Frontal cortex (tissue), 4 donors: ENCODE measurements at places on chromosomes 3 and 15. TPM values are rescaled to one million over a fixed set of nuclear protein-coding genes. Genes with fewer than 3 reads are reported as not detected.

- no peak for DNase-seq
These were observed 16.3 kb upstream of the ERC2 start for GRCh38 chr3:56484525-56485032.

The NR1I2 gene
- 0.82 TPM for total RNA-seq

- DNase-seq = no peak
These were observed 296.0 kb downstream of the MEX3B start for GRCh38 chr15:81749716-81750375.

DNA sequence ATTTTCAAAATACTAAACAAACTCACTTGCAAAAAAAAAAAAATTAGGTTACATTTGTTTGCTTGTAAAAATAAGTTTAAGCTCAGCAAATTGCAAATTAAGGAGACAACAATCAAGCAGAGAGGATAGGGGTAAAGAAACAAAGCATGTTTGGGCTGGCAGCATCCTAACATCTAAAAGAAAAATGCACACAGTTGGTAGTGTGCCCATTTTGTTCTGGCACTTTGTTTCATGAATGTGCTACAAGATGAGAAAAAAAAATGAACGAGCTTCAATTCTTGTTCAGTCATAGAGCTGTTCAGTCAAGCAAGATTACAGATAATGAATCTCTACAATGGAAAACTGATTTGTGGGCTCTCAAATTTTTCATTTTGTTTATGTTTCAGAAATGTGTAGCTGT lies 17.7 kb upstream of the ZBBX start:
- no peak for DNase-seq

The PEX11A gene
- 12.6 TPM for total RNA-seq

DNA sequence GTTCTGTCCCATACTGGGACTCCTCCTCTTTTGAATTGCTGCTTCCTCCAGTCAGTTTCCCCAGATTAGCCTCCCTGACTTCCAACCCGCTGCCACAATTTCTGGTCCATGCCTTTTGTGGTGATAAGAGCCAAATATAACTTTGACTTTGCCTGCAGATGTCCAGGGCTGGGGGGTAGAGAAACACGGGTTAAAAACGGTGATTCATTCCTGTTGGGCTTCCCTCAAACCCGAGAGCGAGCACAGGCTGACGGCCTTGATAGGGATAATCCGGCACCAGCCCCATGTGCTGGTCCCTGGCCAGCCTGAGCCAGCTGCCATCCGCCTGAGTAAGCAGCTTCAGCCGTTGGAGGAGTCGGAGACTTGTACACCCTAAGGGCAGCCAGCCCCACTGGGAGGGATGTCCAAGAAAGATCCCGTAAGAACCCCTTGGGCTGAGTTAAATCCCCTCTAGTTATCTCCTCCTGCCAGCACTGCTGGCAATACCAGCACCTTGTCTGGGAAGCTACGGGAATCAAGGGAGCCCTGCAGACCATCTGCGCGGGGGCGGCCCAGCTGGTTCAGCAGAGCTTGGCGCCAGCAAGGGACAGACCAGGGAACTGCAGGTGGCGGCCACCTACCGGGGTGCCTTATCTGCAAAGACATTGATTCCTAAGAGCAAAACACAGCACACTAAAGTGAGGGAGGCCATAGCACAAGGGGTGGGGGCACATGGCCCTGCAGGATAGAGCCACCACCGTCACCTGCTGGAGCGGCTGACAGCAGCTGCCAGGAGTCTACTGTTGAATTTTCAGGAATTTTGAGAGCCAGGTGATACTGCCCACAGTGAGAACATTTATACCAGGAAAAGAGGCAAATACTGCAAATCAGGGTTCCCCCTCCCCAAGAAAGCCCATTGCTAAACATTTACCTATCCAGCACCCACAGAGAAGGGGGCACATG lies 18.1 kb downstream of the CSPG4 start:
- no peak for DNase-seq

The DAZL gene
- not detected for total RNA-seq

GRCh38 chr3:185534511-185534910 lies 17.9 kb downstream of the LIPH start:
- DNase-seq = no peak
